H9 (cell line): ENCODE measurements at places on chromosomes 11 and 22. TPM values are rescaled to one million over a fixed set of nuclear protein-coding genes. Genes with fewer than 3 reads are reported as not detected.

DNA sequence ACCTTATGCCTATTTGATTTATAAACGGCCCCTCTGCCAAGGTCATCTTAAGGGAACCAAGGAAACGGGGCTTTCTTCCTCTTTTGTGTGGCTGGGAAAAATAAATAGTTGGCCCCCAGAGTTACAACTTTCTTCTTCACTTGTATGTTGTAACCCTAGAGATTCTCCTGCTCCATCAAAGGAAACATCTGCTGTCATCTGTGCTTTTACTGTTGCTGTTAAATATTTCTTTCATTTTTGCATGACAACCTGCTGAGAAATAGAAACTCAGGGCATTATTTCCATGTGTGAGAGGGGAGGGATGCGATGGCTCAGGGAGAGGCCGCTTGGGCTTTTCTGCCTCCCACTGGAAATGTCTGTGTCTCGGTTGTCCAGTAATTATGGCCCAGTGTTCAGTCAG, 21.8 kb upstream of the CDC42EP2 start:
- no peak for DNase-seq

GRCh38 chr11:22668005-22668796, 1.8 kb downstream of the GAS2 start:
- DNase-seq = no peak

DNA sequence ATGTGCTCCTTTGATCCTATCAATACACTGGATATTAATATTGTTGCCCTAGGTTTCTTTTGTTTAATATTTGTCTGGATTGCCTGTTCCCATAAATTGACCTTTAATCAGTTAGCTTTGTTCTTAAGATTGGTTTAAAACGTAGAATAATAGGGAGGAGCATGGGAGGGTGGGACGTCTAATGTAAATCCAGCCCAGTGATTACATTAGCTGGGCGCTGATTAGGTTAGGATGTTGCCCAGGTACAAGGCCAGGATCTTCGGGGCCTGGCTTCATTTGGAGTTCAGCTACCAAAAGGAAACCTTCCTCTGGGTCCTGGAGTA, at the start of gene SRSF8:
TSS of gene SRSF8 (plus strand) at position 204 of the 323 bp plus-strand sequence. CDS start 308 bp downstream, outside the sequence.
- DNase-seq = no peak

DNA sequence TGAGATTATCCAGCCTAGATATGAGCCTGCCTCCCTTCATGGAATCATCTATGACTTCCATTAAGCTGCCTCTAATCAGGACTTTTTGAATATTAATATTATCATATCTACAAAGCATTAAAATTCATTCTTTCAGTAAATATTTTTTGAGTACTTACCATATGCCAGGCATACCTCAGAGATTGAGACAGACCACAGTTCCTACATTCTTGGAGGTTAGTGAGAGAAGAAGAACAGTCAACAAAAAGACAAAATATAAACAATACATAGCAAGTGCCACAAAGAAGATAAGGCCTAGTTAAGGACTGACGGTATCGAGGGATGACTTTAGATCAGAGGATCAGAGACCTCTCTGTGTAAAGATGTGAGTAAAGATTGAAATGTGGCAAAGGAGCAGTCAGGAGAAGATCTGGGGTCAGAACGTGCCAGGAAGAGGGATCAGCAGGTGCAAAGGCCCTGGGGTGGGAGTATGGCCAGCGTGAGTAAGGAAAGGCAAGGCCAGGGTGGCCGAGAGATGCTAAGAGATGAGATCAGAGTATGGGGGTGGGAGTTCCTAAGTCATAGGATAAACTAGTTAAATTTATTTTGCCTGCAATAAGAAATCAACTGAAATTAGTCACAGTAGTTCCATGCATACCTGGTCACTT, 15.4 kb downstream of the SLC35C1 start:
- DNase-seq = no peak

DNA sequence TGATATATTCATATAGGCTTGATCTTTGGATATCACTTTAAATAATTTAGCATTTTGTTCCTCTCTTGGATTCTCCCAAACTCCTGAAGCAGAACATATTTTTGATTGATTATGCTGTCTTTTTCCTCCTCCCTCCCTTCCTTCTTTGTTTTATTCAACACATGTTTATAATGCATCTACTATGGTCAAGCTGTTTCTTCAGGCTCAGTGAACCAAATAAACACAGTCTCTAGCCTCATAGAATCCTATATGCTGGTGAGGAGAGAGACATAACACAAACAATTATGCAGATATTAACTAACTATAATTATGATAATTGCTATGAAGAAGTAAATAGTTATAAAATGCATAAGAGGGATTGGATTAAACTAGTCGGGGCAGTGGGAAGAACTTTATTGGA, 1023.6 kb upstream of the RAG2 start:
- DNase-seq = no peak

DNA sequence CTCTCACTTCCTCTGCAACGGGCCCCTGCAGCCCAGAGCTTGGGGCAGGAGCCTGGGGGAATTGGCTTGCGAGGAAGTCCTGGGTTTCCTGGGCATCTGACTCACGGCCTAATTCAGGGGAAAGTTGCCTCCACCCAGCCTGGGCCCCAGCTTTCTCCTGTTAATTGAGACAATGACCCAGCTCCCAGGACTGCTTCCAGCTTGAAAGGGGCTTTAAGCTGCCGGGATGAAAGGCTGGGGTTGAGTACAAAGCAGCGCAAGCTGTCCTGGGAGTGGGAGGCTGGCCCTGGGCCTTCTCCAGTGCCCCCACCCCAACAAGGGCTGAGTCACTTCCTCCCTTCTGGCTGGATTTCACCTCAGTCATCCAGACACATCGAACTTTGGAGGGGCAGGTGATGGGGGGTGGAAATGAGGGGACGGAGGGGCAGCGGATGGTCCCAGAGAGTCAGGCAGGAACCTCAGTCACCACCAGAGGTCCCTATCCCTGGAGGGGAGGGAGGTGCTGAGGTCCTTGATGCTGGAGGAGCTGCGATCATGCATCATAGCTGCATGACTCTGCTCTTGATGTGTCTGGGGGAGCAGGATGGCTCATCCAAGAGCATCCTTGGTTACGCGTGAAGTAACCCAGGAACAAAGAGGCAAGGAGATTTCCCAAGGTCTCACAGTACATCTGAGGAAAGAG, 30.1 kb upstream of the OAF start:
- peak; percentile 78 for DNase-seq

KCNK4 gene
- total RNA-seq = 0.28 and 0.31 TPM in 2 replicates

DNA sequence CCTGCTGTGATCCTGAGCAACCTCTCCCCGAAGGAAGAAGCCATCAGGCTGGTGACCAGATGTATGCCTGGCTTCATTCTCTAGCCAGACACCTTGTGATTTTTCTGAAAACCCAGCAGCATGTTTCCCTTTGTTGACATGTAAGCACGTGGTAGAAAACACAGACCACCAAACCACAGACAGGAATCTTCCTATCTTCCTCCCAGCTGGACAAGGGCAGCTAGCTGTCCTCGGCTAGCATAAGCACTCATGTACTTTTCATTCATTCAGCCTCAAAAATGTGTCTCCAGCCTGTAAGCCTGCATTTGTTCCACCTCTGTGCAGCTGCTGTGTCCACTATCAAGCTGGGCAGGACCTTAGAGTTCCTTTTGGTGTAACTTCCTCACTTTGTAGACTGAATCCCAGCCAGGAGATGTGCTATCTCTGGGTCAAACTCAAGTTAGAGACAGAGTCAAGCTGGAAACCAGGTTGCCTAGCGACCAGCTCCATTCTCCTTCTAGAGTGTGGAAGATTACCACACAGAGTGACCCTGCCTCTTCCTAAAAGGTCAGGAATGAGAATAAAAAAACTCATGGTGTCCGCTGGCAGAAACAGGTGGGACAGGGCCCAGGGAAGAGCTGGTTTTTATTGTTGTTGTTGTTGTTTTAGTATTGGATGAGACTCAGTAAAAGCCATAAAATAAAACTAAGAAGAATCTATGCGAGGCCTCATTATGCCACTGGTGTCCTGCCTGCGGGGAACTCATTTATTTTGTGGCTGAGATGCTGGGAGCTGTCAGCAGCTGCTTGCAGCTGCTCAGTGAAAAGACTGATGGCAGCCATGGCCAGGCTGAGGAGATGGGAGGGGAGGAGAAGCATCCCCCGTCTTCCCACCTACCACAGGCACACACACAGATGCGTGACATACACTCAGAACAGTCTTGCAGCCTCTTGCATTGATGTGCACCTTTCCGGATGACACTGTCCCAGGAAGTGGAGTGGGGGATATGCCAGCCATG, 7.4 kb upstream of the CLMP start:
- DNase-seq = no peak

GRCh38 chr22:27865496-27865895, 53.6 kb downstream of the PITPNB start:
- no peak for DNase-seq

DNA sequence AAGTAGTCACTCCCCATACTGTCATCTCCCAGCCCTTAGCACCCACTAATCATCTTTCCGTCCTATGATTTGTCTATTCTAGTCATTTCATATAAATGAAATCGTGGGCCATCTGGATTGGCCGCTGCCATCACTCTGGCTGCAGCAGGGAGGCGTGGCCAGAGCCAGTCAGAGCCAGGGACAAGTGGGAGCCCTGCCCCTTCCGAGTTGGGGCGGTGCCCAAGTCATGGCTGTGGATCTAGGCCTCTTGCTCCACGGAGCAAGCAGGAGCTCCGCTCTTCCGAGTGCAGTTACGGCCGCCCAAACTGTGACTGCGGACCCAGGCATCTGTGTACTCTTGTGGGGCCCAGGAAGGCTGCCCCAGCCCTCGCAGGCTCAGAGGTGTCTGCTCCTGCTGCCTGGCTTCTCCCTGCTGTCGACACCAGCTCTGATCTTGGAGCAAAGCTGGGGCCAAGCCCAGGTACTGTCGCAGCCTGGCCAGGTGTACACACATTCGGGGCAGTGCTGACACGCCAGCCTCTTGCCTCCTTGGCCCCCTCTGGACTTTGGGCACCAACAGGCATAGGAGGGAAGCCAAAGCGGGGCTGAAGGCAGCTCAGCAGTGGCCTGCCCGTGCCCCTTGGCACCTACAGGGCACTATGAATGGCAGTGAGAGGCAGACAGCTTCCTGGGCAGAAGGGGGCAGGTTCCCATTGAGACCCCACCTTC, 8.4 kb downstream of the MRPL48 start:
- peak; percentile 68 for DNase-seq

DNA sequence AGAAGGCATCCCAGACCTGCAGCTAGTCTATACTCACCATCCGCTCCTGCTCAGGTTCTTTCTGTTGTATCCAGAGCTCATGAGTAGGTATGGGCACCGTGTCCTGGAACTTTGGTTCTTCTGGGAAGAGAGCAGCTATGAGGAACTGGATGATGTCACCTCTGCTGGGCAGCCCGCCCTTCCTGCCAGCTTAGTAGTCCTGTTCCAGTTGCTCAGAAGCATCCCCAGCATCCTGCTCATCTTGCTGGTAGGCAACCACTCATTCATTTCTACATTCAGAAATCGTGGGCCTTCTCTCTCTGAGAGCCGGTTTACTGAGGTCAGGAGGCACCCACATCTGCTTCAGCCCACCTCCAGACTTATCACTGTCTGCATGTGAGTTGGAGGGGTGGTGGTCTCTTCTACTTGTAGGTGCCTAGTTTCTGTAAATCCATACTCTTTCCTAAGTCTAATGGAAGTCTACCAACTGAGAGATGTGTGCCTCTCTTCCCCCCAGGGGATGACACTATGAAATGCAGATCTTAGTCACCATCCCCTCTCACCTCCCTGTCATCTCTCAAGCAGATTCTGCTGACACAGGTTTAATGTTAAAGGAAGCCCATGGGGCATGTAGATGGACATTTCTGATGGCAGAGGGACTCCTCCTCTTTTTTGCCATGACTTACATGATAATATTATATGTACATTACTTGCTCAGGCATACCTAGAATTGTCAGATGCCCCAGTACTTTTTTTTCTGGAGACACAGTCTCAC, 29.6 kb upstream of the CCDC134 start:
- no peak for DNase-seq

CHADL gene
- total RNA-seq = 1.3 and 1.6 TPM in 2 replicates

- peak; percentile 66 for DNase-seq
Measured at GRCh38 chr11:59172345-59173079, 580 bp downstream of the DTX4 start.

DNA sequence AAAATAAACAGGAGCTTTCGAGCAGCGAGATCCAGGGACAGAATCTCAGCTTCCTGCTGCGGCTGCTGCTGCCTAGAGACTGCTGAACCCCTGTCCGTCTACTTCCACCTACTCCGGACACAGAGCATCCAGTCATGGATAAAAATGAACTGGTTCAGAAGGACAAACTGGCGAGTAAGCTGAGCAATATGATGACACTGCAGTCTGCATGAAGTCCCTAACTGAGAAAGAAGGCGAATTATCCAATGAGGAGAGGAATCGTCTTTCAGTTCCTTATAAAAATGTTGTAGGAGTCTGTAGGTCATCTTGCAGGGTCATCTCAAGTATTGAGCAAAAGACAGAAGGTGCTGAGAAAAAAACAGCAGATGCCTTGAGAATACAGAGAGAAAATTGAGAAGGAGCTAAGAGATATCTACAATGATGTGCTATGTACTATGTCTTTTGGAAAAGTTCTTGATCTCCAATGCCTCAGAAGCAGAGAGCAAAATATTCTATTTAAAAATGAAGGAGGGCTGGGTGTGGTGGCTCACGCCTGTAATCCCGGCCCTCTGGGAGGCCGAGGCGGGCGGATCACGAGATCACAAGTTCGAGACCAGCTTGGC, 11.1 kb upstream of the MS4A2 start:
- DNase-seq = no peak

DNA sequence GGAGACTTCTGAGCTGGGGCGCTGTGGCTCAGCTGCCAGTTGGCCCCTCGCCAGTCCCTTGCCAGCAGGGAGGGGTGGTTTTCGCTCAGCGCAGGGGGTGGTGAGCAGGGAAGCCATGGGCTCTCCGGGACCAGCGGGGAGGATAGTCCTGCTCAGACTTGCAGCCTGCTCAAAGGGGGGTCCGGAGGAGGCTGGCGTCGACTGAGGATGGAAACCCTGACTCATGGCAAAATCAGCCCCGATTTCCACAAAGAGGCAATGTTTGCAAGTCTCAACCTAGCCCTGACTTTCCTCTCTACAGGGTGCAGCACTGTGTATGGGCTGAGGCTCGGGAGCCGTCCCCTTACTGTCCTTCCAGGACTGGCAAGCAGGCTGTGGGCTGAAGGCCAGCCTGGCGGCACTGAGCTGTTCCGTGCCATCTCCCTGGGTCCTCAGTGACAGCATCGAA, 35.1 kb downstream of the FBLN1 start:
- no peak for DNase-seq

KRTAP5-11 gene
- total RNA-seq = not detected in 2 replicates

- peak; percentile 47 for DNase-seq
Measured at GRCh38 chr11:67644472-67645418, 5.2 kb upstream of the TBX10 start.

DNA sequence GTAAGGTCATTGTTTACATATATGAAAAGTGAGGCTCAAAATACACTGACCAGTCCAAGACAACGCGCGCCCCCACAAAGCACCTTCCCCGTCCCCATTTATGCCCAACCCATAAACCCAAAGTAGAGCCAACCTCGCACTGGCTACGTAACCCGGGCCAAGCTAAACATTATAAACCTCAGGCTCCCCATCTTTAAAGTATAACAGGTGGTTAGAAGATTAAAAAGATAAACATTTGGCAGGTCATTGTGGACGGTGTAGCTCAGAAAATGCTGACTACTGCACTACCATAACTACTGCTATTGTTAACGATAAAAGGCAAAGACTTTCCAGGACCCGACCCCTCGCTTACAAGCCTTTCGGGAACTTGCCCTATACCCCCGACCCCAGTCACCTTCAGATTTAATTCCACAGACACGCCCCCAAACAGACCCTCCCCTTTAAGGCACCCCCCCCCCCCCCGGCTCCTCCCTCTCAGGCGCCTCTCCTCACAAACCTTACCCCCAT, 470 bp downstream of the NUMA1 start:
- no peak for DNase-seq
